ENCODE measurements at places on chromosomes 13 and 19.

DNA sequence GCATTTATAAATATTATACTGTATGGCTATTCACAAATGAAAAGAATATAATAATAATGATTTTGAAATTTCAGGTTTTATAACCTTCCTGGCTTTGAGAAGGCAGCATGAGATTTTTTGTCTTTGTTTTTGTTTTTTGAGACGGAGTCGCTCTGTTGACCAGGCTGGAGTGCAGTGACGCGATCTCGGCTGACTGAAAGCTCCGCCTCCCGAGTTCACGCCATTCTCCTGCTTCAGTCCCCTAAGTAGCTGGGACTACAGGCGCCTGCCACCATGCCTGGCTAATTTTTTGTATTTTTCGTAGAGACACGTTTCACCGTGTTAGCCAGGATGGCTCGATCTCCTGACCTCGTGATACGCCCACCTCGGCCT lies 64.1 kb downstream of the ZNF429 start:
- no peak for DNase-seq

DNA sequence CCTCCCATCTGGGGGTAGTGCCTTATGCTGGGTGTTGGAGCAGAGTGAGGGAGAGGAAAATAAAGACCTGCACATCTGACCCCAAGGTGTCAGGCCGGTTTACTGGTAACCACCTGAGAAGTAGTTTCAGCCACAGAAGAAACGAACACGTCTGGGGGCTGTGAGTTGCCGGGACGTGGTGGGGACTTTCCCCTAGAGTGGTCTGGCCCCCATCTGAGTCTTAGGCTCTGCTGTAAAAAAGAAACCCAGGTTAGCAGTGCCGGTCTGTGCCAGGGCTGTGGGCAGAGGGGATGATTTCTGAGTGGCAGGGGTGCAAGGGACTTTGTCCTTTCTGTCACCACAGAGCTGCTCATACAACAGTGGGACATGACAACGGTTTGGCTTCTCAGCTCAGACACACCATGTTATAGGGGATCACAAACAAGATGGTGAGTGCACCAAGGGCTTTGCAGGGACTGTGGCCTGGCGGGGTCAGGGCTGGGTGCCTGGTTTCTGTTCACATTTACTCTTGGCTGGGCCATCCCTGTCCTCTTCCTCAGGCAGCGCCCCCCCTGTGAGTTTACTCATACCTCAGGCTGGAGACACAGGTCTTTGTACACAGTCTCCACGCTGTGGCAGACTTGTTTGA lies 9.0 kb downstream of the GCDH start:
- no peak for DNase-seq

DNA sequence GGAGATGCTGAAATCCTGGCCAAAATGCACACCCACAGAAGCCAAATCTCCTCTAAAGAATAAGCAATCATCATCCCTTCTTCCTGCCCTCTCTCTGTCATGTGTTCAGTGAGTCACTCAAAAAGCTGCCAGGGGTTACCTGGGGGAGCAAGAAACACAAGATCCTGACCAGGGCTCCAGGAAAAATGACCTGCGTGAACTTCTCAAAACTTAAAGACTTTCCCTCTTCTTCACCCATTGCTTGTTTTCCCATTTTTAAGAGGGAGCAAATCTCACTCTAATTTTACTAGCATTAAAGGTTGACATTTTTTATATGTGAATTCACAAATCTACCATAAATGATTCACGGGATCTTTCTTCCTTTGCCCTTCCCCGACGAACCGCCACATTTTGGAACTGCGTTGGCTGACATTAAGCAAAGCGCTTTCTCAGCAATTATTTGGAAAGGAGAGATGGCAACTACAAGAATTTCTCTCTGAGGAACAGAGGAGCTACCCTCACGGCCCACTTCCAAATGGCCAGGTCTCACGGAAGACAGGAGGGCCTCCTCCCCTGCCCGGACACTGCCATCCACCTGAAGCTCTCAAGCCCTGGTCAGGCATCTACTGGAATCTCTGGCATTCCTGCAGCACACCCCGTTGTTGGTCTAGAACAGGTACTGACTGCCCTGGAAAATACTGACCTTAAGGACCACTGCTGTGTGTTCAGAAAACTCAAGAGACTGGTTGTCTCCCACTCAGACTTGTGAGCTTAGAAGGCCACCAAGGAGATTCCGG lies 14.2 kb downstream of the TSHZ3 start:
- DNase-seq, result no peak

GRCh38 chr19:1070576-1070930 lies 3.6 kb downstream of the ARHGAP45 start:
- no peak for DNase-seq

DNA sequence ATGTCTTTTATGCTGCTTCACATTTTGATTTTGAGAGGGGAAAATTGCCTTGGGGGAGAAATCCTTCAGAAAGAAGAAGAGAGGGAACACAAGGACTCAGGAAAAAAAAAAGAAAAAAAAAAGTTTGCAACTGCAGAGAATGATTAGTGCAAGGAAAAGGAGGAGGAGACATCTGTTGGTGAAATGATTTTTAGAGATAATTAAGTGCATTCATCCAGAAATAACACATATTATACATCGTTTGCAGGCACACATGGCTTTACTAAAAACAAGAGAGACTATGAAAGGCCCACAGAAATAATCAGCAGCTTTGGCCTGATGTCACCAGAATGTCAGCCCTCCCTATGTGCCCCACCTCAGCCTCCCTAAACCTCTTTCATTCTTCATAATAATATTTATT lies 1058.2 kb downstream of the PCDH9 start:
- DNase-seq, result no peak

GRCh38 chr19:19524053-19524452 lies 4.7 kb upstream of the YJEFN3 start:
- no peak for DNase-seq

- peak; percentile 94 for DNase-seq
Observed at GRCh38 chr13:98890186-98890585, 87.7 kb downstream of the DOCK9 start.

GRCh38 chr19:1410136-1410786 lies 2.9 kb downstream of the DAZAP1 start:
- no peak for DNase-seq

Measured in AG08395 (cell line).